ENCODE measurements at places on chromosomes 1 and 21.
A peak's percentile ranks its signal among the peaks of the same experiment; 100 is the strongest.

DNA sequence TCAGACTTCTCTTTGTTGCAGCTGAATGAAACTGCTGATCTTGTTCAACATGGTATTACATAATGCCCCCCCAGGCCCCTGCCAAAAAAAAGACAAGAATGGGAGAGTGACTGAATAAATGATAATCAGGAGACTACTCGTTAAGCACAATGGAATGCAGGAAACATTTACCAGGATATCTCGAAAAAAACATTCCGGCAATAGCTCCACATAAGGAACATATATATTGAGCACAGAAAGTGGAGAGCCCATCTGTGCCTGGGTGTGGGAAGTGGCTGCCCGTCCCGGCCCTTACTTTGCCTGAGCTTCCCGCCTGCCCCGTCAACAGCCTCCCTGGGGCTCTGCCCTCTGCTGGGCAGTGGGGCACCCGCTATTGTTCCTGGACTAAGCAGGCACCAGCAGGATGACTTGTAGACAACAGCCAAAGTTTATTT, 13.3 kb downstream of the TRIM11 start:
- DNase-seq: peak; percentile 88

DNA sequence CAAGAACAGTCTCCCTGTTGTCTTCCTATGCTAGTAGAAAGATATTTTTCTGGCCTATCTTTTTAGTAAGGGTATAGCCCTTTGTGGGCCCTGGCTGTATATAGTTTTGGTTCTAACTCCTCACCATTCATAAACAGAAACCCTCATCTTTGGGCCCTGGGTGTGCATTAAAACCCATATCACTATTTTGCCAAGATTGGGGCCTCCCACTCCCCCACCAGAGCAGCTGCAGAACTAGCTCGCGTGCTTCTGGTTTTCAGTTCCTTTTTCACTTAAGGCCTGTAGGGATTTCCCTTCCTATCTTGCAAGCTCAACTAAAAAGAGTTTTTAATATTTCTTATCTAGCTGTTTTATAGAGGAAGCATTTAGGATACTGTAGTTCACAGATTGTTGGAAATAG, 106.4 kb downstream of the RGL1 start:
- no peak for DNase-seq

DNA sequence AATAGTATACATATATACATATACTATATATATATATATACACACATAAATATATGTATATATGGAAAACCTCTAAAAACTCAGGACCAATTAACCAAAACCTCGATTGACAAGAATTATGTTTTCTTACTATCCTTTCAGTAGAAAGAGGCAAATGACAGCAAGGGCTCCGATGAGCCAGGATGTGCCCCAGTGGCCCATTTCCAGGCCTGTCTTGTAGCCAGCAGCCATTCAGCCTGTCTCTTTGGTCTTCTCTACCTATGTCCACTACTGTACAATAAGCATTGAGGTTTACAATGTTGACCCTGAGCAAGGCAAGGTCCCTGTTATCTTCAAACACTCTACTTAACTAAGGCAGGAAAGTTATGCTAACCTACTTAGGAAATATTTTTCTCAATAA, 9.8 kb downstream of the KCNA2 start:
- no peak for DNase-seq

DNA sequence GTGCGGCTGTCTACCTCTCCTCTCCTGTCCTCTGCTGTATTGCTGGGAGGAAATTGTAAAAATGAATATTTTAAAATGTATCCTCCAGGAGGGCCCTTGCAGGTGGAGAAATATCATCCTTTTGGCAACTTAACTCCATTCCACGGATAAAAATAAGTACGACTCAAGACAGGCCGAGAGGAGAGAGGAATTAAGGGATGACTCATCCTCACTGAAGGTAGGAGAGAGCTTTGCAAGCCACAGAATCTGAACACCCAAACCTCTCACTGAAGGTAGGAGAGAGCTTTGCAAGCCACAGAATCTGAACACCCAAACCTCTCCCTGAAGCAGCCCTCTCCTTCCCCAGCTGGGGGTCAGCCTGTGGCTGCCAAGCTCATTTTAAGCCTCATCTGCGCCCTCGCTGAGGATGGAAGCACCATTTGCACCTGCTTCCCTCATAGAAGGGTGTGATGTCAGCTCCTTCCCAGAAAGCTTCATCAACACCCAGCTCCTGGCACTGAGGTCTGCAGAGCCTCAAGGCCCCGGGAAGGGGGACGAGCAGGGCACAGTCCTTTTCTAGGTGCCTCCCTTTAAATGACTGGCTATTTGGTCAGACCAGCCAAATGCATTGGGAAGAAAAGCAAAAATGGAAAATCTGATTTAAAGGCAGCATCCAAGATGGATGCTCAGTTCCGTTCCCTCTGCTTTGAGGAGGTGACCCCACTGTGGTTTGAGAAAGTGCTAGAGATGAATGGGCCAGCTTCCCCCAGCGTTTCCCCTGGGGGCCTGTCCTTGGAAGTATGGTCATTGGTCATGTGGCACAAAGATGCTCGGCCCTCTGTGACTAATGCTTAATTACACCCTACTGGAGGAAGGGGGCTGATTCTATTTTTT, 12.9 kb upstream of the SELENON start:
- peak; percentile 75 for DNase-seq

- no peak for DNase-seq
These were observed 3.1 kb upstream of the MOB3C start for GRCh38 chr1:46619656-46620258.

All from EH (cell line).